ENCODE measurements at places on chromosomes 1 and 21. TPM values are rescaled to one million over a fixed set of nuclear protein-coding genes. Genes with fewer than 3 reads are reported as not detected.

GRCh38 chr21:38884440-38884839, 78.7 kb downstream of the ETS2 start:
- H3K27ac ChIP-seq, result no peak overlapping the region
- H3K27me3 ChIP-seq, result no peaks in the 10 kb centered on the region
- no peak for DNase-seq
- no peak overlapping the region for H3K4me3 ChIP-seq
- no peaks in the 10 kb centered on the region for H3K4me1 ChIP-seq
- H3K36me3 ChIP-seq, result peaks cover 27% of the 10 kb centered on the region

GRCh38 chr1:182404781-182405180, 4.3 kb upstream of the TEDDM1 start:
- no peak for DNase-seq
- H3K36me3 ChIP-seq, result peaks cover 6% of the 10 kb centered on the region
- H3K27ac ChIP-seq, result no peak overlapping the region
- no peak overlapping the region for H3K4me3 ChIP-seq
- H3K27me3 ChIP-seq, result no peaks in the 10 kb centered on the region
- peaks cover 6% of the 10 kb centered on the region for H3K4me1 ChIP-seq

GRCh38 chr1:191971447-191971846, 186.8 kb upstream of the RGS18 start:
- H3K27ac ChIP-seq, result no peak overlapping the region
- no peak for DNase-seq
- H3K27me3 ChIP-seq, result no peaks in the 10 kb centered on the region
- H3K36me3 ChIP-seq, result peaks cover 32% of the 10 kb centered on the region

DNA sequence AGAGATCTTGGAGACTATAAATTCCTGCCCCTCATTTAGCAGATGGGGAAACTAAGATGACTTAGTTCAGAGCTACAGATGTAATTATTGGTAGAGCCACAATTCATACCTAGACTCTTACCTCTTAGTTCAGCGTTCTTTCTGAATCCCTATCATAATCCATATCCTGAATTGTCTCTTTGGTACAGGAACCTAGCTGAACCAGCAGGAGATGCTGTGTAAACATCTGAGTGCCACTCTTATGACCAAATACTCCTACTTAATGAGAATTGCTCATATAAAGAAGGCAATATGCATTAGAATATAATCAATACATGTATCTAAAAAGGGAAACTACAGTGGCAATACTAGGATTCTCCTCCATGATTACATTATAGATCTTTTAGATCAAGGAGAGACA, 459.0 kb downstream of the SIPA1L2 start:
- DNase-seq, result no peak
- no peaks in the 10 kb centered on the region for H3K27me3 ChIP-seq
- H3K36me3 ChIP-seq, result peaks cover 52% of the 10 kb centered on the region
- no peak overlapping the region for H3K27ac ChIP-seq

DNA sequence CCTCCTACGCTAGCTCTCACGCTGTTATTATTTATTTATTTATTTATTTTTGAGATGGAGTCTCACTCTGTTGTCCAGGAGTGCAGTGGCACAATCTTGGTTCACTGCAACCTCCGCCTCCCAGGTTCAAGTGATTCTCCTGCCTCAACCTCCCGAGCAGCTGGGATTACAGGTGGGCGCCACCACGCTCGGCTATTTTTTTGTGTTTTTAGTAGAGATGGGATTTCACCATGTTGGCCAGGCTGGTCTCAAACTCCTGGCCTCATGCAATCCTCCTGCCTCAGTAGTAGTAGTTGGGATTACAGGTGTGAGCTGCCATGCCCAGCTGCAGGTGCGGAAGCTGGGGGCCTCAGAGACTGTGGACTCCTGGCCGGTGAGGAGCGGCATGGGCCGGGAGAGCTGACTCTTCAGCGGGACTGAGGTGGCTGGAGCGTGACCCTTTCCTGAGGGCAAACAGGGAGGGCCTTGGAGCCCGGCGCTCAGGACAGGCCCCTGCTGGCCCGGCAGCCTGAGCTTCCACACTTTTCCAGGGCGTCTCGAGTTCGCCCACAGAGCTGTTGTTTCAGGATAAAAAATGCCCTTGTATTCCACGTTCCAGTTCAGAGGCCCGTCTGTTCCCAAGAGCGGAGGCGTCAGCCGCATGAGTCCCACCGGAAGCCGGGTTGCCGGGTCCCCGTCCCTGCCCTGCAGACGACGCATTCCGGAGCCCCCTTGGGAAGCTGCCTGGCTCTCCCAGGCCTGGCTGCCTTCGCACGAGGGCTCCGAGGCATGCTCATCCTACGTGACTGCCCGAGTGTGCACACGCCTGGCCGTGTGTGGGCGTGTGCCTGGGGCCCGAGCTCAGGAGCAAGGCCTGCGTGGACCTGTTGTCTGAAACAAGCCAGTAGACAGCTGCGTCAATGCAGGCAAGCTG, 126.2 kb downstream of the SIK1 start:
- H3K4me1 ChIP-seq, result no peaks in the 10 kb centered on the region
- H3K27ac ChIP-seq, result no peak overlapping the region
- no peaks in the 10 kb centered on the region for H3K27me3 ChIP-seq
- no peak for DNase-seq
- no peak overlapping the region for H3K4me3 ChIP-seq

DNA sequence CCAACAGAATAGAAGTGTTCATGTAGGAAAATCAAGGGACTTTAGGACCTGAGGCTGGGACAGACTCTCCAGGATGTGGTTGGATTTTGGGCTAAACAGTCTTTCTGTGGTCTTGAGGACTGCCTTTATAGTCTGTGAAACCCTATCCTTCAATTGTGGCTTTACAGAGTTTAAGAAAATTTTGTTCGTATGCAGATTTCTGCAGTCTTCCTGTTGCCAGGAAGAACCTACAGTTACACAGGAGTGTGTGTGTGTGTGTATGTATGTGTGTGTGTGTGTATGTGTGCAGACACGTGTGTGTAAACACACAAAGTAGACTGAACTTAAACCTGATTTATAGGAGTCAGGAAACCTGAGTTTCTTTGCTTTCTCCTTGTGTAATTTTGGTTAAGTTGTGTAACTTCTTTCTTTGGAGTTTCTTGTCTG, 22.8 kb downstream of the NEK7 start:
- no peaks in the 10 kb centered on the region for H3K27me3 ChIP-seq
- H3K4me1 ChIP-seq, result peaks cover 30% of the 10 kb centered on the region
- no peaks in the 10 kb centered on the region for H3K36me3 ChIP-seq
- peak overlapping the region; percentile 21 for H3K27ac ChIP-seq
- H3K4me3 ChIP-seq, result no peak overlapping the region

Gene OR10J1
- not detected for total RNA-seq

Gene OR2G6
- not detected for total RNA-seq

Gene RPE65
- not detected for total RNA-seq

Gene HMCN1
- 5.6 TPM for total RNA-seq

Measured in WTC11 (cell line).